Fibroblast of pulmonary artery (primary cell): ENCODE measurements at places on chromosomes 7 and 10.

DNA sequence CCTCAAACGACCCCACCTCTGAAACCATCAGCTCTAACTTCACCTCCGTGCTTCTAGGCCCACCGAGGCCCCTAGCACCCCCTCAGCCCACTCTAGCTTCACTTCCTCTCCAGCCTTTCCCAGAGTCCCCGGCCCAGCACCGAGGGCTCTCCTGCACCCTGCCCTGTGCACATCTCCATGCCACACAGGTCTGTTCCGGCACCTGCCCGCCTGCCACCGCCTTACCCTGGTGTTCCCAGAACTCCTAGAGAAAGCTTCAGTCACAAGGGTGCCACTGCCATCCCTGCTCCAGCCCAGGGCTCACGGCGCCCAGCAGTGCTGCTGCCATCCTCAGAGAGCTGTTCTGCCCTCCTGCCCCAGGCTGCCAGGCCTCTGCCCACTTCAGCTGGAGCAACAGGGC, 61.3 kb upstream of the INSIG1 start:
- no peak for DNase-seq

GRCh38 chr10:102065561-102066398, 631 bp downstream of the HPS6 start:
- DNase-seq, result peak; percentile 22

GRCh38 chr10:75390178-75390577, 11.4 kb downstream of the ZNF503 start:
- no peak for DNase-seq

GRCh38 chr7:158778471-158778870, 50.8 kb downstream of the ESYT2 start:
- no peak for DNase-seq

GRCh38 chr10:113616244-113617074, 47.4 kb downstream of the NRAP start:
- DNase-seq, result peak; percentile 2

DNA sequence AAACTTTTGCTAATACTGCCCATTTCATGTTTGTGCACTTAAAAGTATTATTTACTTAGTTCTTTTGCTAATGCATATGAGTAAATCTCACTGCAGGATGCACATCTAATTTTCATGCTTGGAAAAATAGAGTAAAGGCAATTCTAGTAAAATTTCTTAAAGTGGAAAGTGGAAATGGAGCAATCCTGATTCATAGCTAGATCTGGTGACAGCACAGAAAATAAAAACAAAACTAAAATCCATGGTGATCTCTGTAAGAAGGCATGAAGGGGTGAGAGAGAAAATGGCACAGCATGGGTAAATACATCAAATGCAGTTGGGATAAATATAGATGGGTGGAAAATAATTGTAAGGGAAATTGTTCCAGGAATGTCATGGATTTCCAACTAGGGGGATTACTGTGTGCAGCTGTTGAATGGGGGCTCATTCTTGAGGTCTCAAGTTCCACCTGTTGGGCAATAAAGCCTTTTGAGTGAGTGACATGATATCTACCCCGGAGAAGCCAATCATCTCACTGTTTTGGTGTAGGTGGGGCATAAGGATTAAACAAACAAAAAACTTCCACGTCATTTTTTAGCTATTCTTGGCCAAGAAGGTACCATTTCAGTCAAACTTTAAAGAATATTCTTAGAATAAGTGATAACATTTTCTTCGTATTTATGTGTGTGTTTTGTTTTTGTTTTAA, 1.7 kb upstream of the MCU start:
- DNase-seq, result no peak

- no peak for DNase-seq
Observed at GRCh38 chr10:75598998-75599397, 167.6 kb downstream of the LRMDA start.
